T-cell (primary cell): ENCODE measurements at places on chromosomes 11 and 22.

DNA sequence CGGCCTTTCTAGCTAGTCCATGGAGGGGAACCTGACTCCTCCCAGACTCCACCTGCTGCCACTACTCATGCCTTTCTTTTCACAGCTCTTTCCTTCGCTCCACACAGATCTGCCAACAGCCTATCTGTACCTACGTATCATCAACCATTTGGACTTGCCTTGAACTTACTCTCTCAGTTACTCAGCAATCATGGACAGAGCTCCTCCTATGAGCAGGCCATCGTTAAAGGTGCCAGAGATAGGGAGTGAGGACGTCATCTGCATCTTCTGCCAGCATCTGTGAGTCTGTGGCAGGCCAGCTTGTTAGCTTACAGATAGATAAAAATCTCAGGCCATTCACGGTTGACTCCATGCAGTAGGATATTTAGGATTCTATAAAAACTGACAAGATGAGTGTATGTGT, 162.9 kb upstream of the ZBED5 start:
- no peak for DNase-seq

GRCh38 chr11:116807601-116808261, 15.4 kb downstream of the APOA4 start:
- DNase-seq, result no peak

DNA sequence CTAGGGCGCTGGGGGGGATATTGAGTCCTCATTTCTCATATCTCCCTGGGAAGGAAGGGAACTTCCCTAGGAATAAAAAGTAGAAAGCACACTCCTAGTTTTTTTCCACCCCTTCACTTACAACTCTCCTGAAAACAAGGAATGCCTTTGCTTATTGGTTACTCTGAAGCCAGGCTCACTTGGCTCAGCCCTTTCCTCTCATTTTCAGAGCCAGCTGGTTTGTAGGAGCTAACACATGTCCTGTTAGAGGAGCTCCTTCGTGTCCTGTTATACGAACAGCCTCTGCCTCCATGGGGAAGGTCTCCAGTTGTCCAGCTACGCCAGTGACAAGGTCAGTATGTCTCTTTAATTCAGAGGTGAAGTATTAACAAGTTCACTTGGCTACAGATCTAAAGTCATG, 17.6 kb downstream of the ALKBH8 start:
- DNase-seq, result no peak

DNA sequence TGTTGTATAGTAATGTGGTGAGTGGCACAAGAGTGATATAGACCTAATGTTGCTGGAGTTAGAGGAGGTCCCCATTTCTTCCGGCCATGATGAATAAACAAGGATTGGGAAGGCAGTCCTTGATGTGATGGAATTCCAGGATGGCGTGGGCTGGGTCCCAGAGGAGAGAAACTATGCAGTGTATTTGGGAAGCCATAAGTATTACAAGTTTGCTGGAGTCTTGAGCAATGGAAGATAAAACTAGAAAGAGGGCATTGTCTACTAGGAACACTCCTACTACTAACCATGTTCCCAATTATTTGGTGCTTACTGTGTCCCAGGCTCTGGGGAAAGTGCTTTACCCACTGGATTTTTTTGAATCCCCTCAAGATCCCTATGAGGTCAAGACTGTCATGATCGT, 20.0 kb downstream of the LDLRAD3 start:
- no peak for DNase-seq

DNA sequence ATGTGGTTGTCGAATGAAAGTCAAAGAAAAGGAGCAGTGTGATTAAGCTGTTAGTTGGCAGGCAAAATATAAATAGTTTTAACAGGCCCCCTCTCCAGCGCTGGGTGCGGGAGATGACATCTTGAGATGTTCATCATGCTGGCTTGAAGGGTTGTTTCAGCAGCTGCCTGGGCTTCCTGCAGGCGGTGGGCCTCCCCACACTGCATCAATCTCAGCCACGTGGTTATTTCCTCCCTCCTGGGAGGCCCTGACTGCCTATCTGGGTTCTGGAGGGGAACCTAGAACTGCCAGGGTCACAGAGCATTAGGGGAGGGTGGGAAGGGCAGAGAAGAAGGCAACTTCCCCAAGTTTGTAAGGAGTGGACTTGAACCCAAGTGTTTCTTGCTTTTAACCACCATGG, 173.3 kb upstream of the SYT13 start:
- no peak for DNase-seq

DNA sequence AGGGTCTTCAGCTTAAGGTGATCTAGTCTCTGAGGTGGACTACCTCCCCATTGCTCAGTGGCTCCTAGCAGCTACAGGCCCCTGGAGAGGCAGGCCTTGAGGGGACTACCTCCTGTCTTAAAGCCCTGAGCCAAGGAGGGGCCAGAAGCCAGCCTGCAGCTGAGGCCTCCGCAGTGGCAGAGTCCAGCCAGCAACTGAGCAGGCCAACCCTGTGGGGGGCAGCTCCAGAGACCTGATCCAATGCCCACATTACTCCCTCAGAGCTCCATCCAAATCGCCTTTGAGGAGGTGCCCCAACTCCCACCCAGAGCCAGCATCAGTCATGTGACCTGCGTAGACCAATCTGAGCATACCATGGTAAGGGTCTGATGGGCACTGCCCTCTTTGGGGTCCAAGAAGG, 2.7 kb downstream of the C2CD2L start:
- DNase-seq, result no peak

GRCh38 chr11:113331441-113331840, 17.1 kb downstream of the TTC12 start:
- DNase-seq, result no peak

DNA sequence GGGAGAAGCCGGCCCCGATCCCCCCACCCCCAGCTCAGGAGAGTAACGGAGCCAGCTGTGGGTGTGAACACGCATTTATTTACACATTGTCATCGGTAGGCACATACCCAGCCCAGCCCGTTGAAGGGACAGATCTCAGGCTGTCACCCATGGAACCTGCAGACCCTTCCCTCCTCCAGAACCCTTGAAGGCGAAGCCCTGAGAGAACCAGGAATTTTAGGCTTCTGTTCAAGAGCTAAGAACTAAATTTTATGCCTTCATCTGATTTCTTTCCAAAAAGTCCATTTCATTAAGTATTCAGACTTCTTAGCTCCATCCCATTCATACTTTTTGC, 379 bp upstream of the BRMS1 start:
- no peak for DNase-seq

- DNase-seq, result peak; percentile 75
Measured at GRCh38 chr22:39900306-39901227, at the start of gene GRAP2. Gene GRAP2, plus strand, starts transcription at chr22:39901084. Its CDS starts 46,023 bp downstream, at chr22:39947107.

DNA sequence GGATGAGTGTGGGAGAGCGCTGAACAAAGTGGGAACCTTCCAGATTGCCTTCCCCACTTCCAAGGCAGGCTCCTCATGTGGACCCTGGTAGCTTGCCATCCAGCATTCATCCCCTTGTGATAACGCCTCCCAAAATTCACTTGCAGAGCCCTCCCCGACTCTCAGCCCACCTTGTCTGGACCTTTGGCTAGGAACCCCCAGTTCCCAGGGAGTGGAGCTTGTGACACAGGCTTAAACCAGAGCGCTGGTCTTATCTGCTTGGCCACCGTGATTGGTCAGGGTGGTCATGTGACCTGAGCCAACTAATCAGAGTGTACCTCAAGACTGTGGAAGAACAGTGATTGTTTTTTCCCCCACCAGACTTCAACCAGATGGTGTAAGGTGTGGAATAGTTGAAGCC, 9.6 kb upstream of the SLC35C1 start:
- no peak for DNase-seq

DNA sequence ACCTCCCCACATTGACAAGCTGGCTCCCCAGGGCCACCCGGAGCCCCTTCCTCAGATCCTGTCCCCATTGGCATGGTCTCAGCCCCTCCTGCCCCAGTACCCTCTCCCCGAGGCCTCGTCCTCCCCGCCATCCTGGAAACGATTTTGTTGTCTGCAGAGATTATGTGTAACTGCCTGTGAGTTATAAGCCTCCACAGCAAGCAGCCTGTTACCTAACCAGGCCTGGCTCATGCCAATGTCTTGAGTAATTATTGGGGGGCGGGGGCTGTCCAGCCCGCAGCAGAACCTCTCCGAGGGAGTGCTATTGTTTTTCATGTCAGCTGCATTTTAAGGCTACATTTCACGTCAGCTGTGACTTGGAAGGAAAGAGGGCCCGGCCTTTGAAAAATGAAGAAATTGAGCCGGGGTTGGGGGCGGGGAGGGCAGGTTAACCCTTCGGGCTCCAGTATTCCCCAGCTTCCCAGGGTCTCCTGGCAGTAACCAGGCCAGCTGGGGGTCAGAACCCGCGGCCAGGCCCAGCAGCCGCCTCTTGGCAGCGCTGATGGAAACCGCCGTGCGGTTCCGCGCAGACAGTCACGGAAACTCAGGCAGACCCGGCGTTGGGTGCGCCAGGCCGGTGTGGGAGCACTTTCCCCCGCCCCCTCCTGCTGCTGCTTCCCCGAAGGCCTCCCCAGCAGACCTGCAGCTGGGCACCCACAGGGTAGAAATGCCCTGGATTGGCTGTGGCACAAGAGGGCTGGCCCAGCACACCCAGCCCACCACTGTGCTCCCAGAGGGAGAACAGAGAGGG, 59.5 kb downstream of the CDKN1C start:
- DNase-seq, result no peak
